Uterus (tissue), 4 donors: ENCODE measurements at places on chromosomes 4 and X. TPM values are rescaled to one million over a fixed set of nuclear protein-coding genes. Genes with fewer than 3 reads are reported as not detected.

- no peak for DNase-seq
- no peaks in the 10 kb centered on the region for H3K4me1 ChIP-seq
- no peak overlapping the region for H3K27ac ChIP-seq
- H3K4me3 ChIP-seq = no peak overlapping the region
- H3K27me3 ChIP-seq = no peaks in the 10 kb centered on the region
- H3K36me3 ChIP-seq = no peaks in the 10 kb centered on the region
Measured at GRCh38 chrX:103782640-103783039, 6.0 kb downstream of the PLP1 start.

DNA sequence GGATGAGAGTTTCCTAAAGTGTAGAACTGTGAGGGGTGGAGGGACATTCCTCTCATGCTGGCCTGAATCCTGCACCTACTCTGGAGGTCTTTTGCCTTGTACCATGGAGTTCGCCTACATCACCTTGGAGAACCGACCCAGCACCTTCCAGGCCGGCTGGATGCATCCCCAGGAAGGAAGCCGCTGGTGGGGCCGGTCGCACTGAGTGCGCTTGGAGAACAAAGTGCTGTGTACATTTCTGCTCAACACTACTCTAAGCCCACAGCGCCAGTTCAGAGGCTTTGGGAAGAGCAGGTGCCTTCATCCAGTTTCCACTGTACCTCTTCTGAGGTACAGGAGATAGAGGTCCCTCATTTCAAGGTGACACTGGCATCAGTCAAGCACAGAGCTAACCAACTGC is 15.4 kb upstream of the IRF2 start:
- no peaks in the 10 kb centered on the region for H3K27me3 ChIP-seq
- DNase-seq = no peak
- H3K4me1 ChIP-seq = no peaks in the 10 kb centered on the region
- no peak overlapping the region for H3K27ac ChIP-seq
- H3K4me3 ChIP-seq = no peak overlapping the region
- no peaks in the 10 kb centered on the region for H3K36me3 ChIP-seq

GRCh38 chrX:39955625-39956024 is 142.1 kb downstream of the BCOR start:
- H3K27ac ChIP-seq = no peak overlapping the region
- no peak for DNase-seq
- no peaks in the 10 kb centered on the region for H3K4me1 ChIP-seq
- H3K27me3 ChIP-seq = no peaks in the 10 kb centered on the region
- H3K36me3 ChIP-seq = no peaks in the 10 kb centered on the region

DNA sequence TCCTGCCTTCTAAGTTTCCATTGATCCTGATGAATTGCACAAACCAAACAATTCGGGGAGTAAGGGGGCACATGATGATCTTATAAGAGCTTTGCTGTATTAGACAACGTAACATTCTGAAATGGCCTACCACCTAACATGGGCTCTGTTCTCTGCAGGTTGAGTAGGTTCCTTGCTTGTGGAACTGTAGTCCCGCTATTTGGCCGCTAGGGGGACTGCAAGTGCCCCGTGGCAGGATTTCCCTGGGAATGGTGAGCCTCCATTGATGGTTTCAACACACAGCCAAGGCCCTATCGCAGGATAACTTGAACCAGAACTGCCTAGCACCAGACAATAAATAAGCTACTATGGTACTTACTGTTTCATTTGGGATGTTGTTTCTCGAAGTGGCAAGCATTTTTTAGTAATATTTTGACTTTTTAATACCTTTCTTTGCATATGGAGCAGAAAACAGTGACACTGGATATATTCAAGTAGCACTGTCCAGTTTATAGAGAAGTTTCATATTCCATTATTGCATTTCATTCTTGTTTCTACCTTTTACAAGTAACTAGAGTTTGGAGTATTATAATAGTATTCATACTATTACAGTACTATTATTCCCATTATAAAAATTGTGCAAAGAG is 11.9 kb downstream of the AR start:
- no peak overlapping the region for H3K27ac ChIP-seq
- H3K27me3 ChIP-seq = no peaks in the 10 kb centered on the region
- no peaks in the 10 kb centered on the region for H3K4me1 ChIP-seq
- H3K4me3 ChIP-seq = no peak overlapping the region
- H3K36me3 ChIP-seq = no peaks in the 10 kb centered on the region
- no peak for DNase-seq

- no peaks in the 10 kb centered on the region for H3K4me1 ChIP-seq
- H3K4me3 ChIP-seq = no peak overlapping the region
- H3K36me3 ChIP-seq = no peaks in the 10 kb centered on the region
- DNase-seq = no peak
- no peak overlapping the region for H3K27ac ChIP-seq
Measured at GRCh38 chr4:184668096-184668495, 18.6 kb downstream of the PRIMPOL start.

GRCh38 chr4:174550541-174550940 is 28.3 kb upstream of the HPGD start:
- no peaks in the 10 kb centered on the region for H3K27me3 ChIP-seq
- no peak overlapping the region for H3K4me3 ChIP-seq
- no peak for DNase-seq

DNA sequence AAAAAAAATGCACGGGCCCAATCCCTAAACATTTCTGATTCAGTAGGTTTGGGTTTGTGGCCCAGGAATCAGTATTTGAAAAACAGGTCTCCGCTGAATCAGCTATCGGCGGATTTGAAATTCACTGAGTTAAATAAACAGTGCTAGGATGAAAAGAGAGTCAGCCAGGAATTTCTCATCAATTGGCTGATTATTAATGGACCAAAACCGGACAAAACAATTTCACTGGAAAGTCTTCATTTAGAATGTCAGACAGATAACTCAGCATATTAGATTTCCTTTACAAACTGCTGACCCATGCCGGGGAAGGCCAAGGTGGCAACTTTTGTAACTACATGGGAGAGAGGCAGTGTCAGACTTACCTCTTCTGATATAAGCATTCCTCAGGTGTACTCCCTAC is 99.4 kb upstream of the LSM6 start:
- H3K27me3 ChIP-seq = no peaks in the 10 kb centered on the region
- H3K4me3 ChIP-seq = no peak overlapping the region
- H3K4me1 ChIP-seq = no peaks in the 10 kb centered on the region
- no peak for DNase-seq
- H3K36me3 ChIP-seq = no peaks in the 10 kb centered on the region

- no peaks in the 10 kb centered on the region for H3K36me3 ChIP-seq
- no peaks in the 10 kb centered on the region for H3K27me3 ChIP-seq
- H3K4me3 ChIP-seq = no peak overlapping the region
- no peak overlapping the region for H3K27ac ChIP-seq
- no peaks in the 10 kb centered on the region for H3K4me1 ChIP-seq
Measured at GRCh38 chr4:93018243-93018642, 714.5 kb downstream of the GRID2 start.

DNA sequence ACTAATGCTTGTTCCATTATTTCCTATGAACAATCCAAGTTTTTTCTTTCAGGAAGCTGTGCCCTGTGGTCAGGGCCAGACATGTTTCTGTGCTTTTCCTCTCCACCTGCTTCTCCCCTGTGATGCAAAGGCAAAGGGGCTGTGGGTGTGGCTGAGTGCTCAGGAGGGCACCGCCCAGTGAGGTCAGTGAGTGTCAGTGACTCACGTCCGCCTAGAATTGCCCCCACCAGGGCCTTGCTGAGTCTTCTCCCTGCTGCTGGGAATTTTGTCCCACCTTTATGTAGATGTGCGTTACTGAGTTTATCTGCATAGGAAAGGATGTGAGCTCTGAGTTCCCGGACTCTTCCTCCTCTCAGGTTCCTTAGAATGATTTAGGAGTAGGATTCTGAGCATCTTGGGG is 283.2 kb downstream of the DCHS2 start:
- no peaks in the 10 kb centered on the region for H3K4me1 ChIP-seq
- no peak for DNase-seq
- H3K4me3 ChIP-seq = no peak overlapping the region
- no peaks in the 10 kb centered on the region for H3K27me3 ChIP-seq
- no peak overlapping the region for H3K27ac ChIP-seq
- no peaks in the 10 kb centered on the region for H3K36me3 ChIP-seq

- H3K4me1 ChIP-seq = no peaks in the 10 kb centered on the region
- H3K27ac ChIP-seq = no peak overlapping the region
- H3K4me3 ChIP-seq = no peak overlapping the region
- H3K36me3 ChIP-seq = no peaks in the 10 kb centered on the region
Measured at GRCh38 chrX:41145920-41146608, 60.8 kb downstream of the USP9X start.

DNA sequence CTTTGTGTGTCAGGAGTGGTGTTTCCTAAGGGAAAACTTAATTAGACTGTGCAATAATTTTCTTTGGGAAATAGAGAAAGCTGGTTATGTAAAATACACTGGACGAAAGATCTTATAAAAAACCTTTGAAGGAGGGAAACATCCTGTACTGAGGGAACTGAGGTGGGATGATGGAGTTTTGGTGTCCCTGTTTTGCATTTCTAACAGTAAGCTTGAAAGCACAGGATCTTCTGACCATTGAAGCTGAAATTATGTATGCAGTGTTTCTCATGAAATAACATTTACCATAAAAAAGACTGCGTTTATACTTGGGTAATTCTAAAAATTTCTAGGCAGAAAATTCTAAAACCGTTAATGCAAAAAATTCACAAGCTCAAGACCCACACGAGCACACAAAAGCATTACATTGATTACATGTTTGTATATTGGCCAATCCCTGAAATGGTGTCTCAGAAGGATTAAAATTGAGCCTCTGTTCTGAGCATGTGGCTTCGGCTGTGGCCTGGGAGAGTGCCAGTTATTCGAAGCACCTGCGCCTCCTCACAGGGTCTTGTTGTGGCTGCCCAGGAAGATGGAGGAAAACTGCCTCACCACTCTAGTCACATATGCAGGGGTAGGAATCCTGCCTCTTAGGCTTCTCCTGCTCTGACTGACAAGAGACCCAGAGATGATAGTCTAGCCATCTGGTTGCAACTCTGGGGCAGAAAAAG is 49.5 kb downstream of the JADE3 start:
- no peaks in the 10 kb centered on the region for H3K27me3 ChIP-seq
- peak overlapping the region; percentile 6 for H3K27ac ChIP-seq
- no peak overlapping the region for H3K4me3 ChIP-seq
- no peaks in the 10 kb centered on the region for H3K4me1 ChIP-seq

- no peak overlapping the region for H3K27ac ChIP-seq
- no peaks in the 10 kb centered on the region for H3K36me3 ChIP-seq
- H3K27me3 ChIP-seq = no peaks in the 10 kb centered on the region
- no peak for DNase-seq
- H3K4me1 ChIP-seq = no peaks in the 10 kb centered on the region
Measured at GRCh38 chr4:4270529-4270928, 19.4 kb downstream of the LYAR start.

- H3K27ac ChIP-seq = no peak overlapping the region
- DNase-seq = no peak
- no peak overlapping the region for H3K4me3 ChIP-seq
Measured at GRCh38 chr4:110625576-110626257, 2.8 kb upstream of the PITX2 start.

DNA sequence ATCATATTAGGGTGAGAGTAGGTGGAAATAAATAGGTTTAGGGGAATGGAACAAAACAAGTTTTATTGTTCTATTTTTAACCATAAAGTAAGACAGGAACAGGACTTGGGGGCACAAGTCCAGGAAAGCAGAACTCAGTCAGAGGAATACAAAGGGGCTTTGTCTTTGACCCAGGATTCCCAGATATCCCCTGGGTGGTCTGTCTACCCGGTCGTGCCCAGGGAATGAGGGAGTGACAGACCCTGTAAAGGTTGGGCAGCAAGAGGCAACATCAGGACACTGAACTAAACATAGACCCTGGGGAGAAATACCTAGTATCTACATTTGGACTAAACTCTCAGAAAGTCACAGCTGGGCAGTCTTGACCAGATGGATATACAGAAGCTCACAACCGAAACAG is 50.6 kb downstream of the PTCHD1 start:
- no peaks in the 10 kb centered on the region for H3K36me3 ChIP-seq
- no peak overlapping the region for H3K4me3 ChIP-seq
- H3K27ac ChIP-seq = peak overlapping the region; percentile 46
- DNase-seq = no peak
- no peaks in the 10 kb centered on the region for H3K4me1 ChIP-seq

- no peaks in the 10 kb centered on the region for H3K36me3 ChIP-seq
- no peak overlapping the region for H3K4me3 ChIP-seq
- H3K27me3 ChIP-seq = no peaks in the 10 kb centered on the region
Measured at GRCh38 chr4:135770505-135770904, 1568.9 kb upstream of the PABPC4L start.

DNA sequence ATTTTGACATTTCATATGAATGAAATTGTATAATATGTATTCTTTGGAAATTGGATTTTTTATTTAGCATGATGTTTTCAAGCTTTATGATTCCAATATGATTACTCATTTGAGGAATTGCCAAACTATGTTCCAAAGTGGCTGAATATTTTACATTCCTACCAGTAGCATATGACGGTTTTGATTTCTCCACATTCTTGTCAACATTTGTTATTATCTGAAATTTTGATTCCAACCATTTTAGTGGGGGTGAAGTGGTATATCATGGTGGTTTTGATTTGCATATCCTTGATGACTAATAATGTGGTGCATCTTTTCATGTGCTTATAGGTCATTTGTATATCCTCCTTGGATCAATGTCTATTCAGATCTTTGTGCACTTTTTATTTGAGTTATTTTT is 2.6 kb upstream of the BEX1 start:
- no peaks in the 10 kb centered on the region for H3K36me3 ChIP-seq
- H3K4me3 ChIP-seq = no peak overlapping the region
- H3K27ac ChIP-seq = no peak overlapping the region
- H3K4me1 ChIP-seq = no peaks in the 10 kb centered on the region
- no peak for DNase-seq
- H3K27me3 ChIP-seq = no peaks in the 10 kb centered on the region

- no peaks in the 10 kb centered on the region for H3K27me3 ChIP-seq
- no peak for DNase-seq
- H3K4me3 ChIP-seq = peak overlapping the region; percentile 90
- no peak overlapping the region for H3K27ac ChIP-seq
- peaks cover 15% of the 10 kb centered on the region for H3K4me1 ChIP-seq
Measured at GRCh38 chr4:106314960-106315359, 1.0 kb downstream of the TBCK start.

Gene SLC16A2
- 26.1 TPM for total RNA-seq

Gene SHROOM3
- total RNA-seq = 3.5 TPM

Gene ZCCHC4
- 33.3 TPM for total RNA-seq

Gene ETDA
- total RNA-seq = not detected

Gene KIT
- 6.4 TPM for total RNA-seq
